ENCODE measurements at places on chromosomes 2 and 18.

DNA sequence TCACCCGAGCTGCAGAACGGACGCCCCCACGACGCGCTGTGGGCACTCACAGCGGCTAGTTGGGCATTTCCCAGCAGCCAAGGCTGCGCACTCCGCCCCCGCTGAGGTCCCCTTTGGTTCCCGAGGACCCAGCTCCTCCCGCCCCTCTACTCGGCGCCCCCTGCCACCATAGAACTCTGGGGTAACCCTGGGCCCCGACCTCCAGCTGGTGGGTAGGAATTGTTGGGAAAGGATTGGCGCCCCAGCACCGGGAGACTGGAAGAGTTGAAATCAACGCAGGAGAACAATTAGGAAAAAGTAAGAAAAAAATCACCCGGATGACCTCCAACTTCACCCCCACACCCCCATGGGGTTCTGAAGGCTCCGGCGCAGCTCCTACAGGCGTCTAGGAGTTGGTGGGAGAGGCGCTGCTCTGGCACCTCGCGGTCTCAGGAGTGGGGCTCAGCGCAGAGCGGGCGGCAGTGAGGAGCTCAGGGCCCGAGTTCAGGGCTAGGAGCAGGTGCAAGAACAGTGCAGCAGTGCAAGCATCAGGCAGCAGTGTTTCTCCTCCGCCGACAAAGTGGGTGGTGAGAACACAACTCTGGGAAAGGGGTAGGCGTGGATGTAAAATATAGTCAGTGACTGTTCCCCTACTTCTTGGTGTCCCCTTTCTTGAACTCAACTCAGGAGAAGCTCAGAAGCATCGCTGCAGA, 14.0 kb downstream of the POU3F3 start:
- no peak for DNase-seq

DNA sequence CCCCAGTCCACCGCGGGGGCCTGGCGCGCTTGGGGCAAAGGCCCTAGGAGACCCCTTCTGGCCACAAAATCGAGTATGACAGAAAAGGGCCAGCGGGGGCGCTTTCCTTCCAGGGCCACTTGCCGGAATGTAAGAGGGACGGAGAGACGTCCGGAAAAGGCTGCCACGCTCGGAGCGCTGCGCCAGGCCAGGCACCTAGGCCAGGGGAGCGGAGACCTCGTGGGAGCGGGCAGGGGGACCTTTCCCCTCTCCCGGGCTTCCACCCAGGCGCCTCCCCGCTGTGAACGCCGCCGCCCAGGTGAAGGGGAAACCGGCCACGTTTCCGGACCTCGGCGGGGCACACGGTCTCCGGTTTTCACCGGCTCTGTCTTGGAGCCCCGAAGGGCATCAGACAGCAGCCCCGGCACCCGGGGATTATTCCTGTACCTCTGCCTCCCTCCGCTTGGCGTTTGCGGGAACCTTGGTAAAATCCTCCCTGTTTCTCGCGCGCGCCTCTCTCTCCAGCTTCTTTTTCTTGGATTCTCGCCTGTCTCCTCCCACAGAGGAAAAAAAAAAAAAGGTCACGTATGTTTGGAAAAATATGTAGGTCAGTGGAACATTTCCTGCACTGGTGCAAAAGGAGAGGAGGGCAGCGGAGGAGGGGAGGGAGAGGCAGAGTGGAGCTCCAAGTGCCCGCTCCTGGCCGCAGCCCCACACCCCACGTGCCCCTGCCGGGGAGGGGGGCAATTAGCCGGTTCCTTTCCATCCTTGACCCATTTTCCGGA, 1.2 kb upstream of the NPAS2 start:
- DNase-seq: no peak

DNA sequence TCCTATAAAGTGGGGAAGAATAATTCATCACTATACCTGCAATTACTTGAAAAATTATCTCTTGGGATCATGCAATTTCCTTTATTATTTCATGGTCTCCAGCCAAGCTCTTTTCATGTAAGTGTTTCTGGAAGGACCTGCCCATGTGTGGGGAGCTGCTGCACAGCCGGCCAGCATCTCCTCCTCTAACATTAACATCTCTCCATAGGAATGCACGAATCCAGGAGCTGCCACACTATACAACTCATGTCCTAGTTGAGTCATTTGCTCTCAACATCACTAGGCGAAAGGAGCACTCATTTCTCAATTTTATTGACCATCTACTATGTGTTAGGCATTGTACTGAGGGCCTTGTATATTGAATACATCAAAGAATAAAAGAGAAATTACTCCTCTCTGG, 144.3 kb upstream of the ERBB4 start:
- no peak for DNase-seq

- DNase-seq: no peak
Measured at GRCh38 chr18:59454909-59455727, 96.1 kb upstream of the LMAN1 start.

DNA sequence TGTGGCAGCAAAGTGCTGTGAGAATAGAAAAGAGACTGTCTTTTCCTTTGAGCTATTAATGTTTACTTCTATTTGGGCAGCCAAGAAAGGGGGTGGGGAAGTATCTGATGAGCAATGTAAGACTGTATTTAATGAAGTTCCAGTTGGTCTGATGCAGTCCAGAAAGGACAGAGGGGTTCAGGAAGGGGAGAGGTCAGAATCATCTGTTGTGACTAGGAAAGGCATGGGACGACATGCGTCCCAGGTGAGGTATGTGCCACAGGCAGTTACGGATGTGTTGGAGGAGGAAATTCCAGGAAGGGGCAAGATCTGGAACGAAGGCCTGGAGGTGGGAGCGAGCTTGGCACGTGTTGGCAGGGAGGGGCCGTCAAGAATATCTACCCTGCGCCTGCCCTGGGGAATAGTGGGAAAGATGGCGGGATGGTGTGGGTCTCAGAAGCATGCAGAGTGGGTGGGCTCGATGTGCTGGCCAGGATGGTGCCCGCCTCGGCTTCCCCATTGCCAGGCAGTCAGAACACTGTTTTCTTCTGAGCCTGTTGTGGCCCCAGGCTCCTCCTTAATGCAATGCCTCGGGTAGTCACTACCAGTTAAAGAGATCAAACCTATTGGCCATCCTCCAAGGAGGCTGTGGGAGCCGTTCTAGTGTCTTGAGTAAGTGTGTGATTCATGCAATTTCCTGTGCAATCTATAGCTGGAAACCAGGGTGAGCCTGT, 57.8 kb upstream of the TXNDC2 start:
- DNase-seq: no peak

- no peak for DNase-seq
Measured at GRCh38 chr2:186696290-186696689, 2.4 kb downstream of the FAM171B start.

- DNase-seq: no peak
Measured at GRCh38 chr2:162091325-162092007, 17.5 kb upstream of the DPP4 start.

- no peak for DNase-seq
Measured at GRCh38 chr2:85248773-85249509, 78.8 kb downstream of the TGOLN2 start.

GRCh38 chr18:35047697-35048292, 6.6 kb downstream of the MAPRE2 start:
- no peak for DNase-seq

DNA sequence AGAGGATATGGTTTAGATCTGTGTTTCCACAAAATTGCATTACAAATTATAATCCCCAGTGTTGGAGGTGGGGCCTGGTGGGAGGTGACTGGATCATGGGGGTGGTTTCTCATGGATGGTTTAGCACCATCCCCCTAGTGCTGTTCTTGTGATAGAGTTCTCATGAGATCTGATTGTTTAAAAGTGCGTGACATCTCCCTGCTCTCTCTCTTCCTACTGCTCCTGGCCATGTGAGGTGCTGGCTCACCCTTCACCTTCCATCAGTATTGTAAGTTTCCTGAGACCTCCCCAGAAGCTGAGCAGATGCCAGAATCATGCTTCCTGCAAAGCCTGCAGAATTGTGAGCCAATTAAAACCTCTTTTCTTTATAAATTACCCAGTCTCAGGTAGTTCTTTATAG, 33.1 kb downstream of the LHCGR start:
- no peak for DNase-seq

- DNase-seq: no peak
Measured at GRCh38 chr2:237421542-237422116, 7.7 kb upstream of the COL6A3 start.

GRCh38 chr2:21020031-21020667, 23.7 kb downstream of the APOB start:
- DNase-seq: no peak

- no peak for DNase-seq
Measured at GRCh38 chr2:172710584-172711047, 25.0 kb upstream of the RAPGEF4 start.

- DNase-seq: no peak
Measured at GRCh38 chr2:117321816-117322215, 492.7 kb upstream of the DDX18 start.

- DNase-seq: no peak
Measured at GRCh38 chr18:37270038-37270665, 295.4 kb downstream of the CELF4 start.

DNA sequence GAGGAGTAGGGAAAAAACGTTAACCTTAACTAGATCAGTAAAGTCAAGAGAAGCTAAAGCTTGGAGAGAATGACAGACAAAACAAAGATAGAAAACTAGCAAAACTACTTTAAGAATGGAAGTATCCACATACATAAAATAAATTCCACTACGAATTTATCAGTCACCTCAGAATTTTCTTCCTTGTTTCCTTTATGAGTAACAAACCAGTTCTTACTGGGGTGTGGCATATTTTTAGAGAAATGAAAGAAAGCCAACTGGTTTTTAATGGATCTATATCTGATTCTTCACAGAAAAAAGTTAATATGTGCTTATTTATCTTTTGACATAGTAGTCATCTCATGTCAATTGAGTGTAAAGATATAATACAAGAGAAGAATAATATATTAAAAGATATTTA, 2033.7 kb upstream of the CELF4 start:
- DNase-seq: no peak

DNA sequence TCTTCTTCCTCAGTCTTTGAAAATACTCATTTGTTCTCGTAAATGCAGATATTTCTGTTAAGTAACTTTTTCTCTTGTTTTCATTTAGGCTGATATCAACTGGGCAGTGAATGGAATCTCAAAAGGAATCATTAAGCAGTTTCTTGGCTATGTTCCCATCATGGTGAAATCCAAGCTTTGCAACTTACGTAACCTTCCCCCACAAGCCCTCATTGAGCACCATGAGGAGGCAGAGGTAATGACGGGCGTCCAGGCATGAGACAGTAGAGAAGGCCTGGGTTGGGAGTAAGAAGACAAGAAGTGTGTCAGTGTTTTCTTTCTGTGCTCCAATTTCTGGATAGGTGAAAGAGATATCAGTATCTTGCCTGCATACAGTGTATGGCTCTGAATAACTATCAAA, 5.1 kb downstream of the POLR1B start:
- no peak for DNase-seq

DNA sequence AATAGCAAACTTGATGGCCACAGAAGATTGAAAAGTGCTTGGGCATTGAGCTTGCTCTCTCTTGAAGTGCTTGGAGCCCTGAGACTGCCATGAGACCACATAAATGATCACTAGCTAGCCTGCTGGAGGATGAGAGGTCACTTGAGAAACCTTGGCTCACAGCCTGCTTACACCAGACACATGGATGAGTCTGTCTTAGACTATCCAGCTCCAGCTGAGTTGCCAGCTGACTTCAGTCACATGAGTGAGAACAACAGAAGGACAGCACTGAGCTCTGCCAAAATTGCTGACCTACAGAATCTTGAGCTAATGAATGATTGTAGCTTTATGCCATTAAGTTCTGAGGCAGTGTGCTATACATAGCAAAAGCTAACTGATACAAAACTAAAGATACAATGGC, 18.1 kb downstream of the NABP1 start:
- DNase-seq: no peak

- no peak for DNase-seq
Measured at GRCh38 chr2:135047300-135047699, at the start of gene MAP3K19. Gene MAP3K19 (minus strand): TSS chr2:135047447. CDS start chr2:135024647, 22,800 bp downstream.

DNA sequence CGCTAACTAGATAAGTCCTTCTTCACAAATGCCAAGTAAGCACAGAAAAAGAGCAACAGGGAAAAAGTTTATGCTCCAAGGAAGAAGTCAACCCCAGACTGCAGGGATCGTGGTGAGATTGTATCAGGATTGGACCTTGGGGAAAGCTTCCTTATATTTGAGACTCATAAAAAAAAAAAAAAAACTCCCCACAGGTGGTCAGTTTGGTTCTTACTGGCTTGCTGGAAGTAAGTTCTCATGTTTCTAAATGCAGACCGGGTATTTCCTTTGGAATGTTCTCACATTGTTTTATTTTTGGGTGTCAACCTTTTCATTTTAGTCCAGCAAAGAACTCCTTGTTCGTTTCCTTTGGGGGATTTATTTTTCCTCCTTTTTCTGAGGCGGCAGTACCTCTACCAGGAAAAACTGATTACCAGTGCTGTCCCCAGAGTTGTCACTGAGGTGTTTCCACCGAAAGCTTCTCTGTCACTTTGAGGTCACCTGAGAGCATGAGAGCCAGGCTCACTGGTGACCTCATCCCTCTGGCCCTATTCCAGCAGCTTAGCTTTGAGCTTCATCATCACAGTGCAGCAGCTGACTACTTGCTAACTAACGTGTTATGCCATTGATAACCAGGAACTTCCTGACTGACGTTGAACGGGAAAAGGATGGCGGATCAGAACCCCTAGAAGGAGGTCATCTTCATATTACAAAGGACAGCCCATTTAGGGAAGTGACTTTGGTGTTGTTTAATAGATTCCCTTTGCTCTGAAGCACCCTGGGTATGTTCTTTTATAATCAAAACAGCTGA, 16.8 kb upstream of the ATP8B1 start:
- DNase-seq: no peak

DNA sequence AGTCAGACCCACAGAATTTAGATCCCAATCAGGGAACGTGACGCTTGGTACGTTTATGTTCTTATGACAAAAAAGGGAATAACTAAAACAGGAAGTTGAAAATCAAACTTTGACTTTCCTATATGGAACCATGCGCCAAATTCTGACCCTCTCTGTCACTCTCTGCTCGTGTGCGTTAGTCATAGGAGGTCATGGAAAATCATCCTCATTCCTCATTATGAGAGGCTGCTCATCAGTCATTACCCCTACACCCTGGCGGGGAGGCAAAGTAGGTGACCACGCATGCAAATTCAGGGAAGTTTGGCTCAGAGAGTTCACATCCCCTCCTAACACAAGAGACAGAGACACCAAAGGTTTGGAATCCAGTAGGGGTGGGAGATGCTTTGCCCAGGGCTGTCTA, 15.5 kb downstream of the IL1F10 start:
- DNase-seq: no peak

- DNase-seq: no peak
Measured at GRCh38 chr18:63112706-63113105, 206.9 kb downstream of the BCL2 start.

GRCh38 chr18:69978732-69979715, 31.4 kb upstream of the CD226 start:
- DNase-seq: no peak

GRCh38 chr2:236440110-236440881, 129.3 kb upstream of the ACKR3 start:
- DNase-seq: no peak

DNA sequence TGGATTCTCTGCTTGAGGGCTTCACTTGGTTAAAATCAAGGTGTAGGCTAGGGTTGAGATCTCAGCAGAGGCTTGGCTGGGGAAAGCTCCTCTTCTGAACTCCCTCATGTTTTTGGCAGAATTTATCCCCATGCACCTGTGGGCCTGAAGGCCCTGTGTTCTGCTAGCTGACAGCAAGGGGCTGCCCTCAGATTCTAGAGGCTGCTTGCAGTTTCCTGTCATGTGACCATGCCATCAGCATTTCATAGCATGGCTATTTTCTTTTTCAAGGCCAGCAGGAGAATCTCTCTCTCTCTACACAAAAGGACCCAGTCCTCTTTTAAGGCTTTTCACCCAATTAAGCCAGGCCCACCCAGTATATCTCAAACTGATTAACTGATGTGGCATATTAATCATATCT, 514.8 kb upstream of the HNMT start:
- no peak for DNase-seq

Measured in NCI-H187 (cell line).